ENCODE measurements at places on chromosomes 1 and 21.

DNA sequence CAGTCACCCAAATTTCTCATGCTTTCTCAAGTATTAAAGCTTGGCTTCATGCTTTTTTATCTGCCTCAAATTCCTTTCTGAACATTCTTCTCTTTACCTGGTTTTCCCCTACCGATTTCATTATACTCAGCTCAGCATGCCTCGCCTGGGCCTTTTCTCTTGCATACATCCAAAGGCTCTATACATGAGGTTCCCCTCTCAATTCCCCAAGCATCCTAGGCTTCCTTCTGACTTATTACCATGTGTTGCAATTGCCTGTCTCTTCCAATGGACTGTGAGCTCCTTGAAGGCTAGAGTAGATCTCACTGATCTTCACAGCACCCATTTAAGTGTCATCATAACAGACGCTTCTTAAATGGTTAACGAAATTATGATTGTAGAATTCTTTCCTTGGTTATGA lies 24.1 kb upstream of the CYP4A22 start:
- no peak for DNase-seq

- peak; percentile 40 for DNase-seq
These were observed 618 bp downstream of the ETS2 start for GRCh38 chr21:38806153-38806941.

- no peak for DNase-seq
These were observed 402.9 kb downstream of the PTPRU start for GRCh38 chr1:29639156-29639736.

GRCh38 chr1:119160866-119161265 lies 20.4 kb upstream of the WARS2 start:
- no peak for DNase-seq

DNA sequence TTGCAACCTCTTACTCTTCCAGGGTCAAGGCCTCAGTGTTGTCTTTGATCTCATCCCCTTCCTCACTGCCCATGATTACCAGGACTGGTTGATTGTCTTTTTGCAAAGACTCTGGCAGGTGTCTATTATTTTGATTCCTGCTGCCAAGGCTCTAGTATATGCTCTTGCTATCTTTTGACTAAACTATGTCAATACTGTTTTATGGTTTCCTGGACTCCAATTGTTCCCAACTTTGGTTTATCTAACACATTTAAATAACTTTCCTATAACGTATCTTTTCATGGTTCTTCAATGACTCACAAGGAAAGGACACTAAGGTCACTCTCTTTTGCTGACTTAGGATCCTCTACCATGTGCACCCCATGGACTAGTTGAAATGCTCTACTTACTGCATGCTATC lies 141.5 kb downstream of the PTPRC start:
- DNase-seq: no peak

GRCh38 chr1:48932366-48932765 lies 155.7 kb upstream of the BEND5 start:
- DNase-seq: no peak

DNA sequence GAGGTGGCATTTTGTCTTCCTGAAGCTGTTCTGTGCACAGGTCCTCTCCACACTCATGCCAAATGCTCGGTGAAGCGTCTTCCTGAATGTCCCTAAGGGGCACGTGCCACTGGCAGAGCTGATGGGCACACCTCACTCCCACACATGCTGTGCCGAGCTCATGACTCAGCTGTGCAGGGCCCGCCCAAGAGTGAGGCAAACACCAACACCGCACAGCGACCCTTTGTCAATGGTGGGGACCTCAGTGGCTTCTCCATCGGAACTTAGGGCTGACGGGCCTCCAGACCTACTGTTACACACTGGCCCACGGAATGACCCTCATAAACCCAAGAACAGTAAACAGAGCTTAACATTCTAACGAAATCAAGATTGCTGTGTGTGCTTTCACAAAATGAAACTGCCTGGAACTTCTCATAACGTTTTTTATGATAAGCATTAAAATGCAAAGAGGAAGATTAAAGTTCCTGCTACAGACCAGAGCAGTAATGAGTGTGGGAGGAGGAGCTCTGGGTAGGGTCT lies 89.3 kb downstream of the SIM2 start:
- no peak for DNase-seq
